Stimulated activated CD8-positive, alpha-beta memory T cell treated with anti-CD3 and anti-CD28 coated beads, Interleukin-7, amount 100 ng/mL, for 1 hour (primary cell): ENCODE measurements at places on chromosomes 5 and 9.

DNA sequence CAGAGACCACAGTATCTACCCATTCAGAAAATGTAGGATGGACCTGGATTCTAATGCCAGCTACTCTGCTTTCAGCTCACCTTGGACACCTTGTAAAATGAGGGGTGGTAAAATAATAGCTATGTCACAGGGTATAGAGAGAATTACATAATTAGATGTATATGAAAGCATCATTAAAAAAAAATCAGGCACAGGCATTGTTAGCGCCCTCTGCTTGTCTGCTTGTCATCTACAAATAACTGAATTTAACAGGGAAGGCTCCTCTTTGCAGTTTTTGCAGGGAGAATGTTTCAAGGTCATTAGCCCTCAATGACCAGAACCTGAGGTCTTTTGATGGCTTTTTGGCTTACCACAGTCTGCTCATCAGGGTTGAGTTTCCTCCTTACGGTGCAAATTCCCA, 58.0 kb downstream of the GPR21 start:
- no peak for DNase-seq

DNA sequence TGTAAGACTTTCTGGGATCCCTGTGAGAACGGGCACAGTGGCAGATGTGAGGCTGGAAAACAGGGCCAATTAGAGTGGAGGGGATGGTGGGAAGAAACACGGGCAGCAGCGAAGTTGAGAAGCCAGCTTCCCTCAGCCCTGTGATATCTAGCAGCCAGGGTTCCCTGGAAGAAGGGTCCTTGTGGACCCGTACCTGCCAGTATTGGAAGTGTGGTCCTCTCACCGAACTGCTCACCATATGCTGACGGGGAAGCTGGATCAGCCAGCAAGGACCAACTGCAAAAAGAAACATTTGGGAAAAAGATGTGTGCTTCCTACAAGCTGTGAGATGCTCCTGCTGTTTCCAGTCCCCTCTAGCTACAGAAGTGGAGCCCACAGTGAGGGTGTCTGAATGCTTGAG, 13.6 kb downstream of the CKMT2 start:
- DNase-seq = no peak

GRCh38 chr5:92629574-92629973, 951.4 kb downstream of the NR2F1-AS1 start:
- no peak for DNase-seq

- DNase-seq = no peak
Observed at GRCh38 chr5:122150215-122150614, 20.9 kb downstream of the ZNF474 start.

GRCh38 chr5:135635451-135635850, 56.7 kb upstream of the CXCL14 start:
- no peak for DNase-seq

GRCh38 chr9:108001237-108001636, 511.7 kb upstream of the KLF4 start:
- DNase-seq = no peak

GRCh38 chr9:121199921-121200320, 1.7 kb downstream of the RAB14 start:
- no peak for DNase-seq

DNA sequence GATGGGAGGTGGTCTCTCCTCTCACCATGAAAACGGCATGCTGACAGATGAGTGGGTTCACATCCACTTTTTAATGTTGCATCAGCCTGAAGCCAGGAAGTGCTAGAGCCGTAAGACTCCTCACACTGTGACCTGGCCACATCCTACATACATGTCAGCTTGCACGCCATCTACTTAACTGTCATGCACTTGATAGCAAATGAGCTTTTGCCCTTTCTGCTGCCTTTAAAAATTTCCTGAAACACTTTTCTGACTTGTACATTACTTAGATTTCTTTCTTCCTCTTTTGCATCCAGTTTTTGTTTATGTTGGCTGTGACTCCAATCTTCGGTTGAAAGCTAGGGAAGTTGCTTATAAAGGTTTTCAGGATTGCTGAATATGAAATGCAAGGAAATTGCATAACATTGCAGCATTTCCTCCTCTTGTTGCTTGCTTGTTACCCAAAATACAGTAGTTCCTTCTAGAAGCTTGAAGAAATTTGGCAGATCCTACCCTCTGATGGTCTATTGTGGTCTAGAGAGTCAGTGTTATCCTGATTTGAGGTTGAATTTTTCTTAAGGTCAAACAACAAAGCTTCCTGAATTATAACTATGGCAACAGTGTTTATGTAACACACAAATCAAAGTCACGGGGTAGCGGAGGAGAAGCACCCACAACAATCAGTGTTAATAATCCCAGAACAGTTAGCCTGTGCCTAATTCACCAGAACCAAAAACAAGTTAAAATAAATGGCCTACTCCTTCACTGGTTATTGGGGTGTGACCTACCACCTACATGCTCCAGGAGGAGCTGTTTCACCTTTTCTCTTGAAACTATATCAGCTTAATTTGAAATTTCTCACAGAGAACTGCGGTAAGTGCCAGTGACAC, 232.5 kb downstream of the ARHGAP26 start:
- no peak for DNase-seq

DNA sequence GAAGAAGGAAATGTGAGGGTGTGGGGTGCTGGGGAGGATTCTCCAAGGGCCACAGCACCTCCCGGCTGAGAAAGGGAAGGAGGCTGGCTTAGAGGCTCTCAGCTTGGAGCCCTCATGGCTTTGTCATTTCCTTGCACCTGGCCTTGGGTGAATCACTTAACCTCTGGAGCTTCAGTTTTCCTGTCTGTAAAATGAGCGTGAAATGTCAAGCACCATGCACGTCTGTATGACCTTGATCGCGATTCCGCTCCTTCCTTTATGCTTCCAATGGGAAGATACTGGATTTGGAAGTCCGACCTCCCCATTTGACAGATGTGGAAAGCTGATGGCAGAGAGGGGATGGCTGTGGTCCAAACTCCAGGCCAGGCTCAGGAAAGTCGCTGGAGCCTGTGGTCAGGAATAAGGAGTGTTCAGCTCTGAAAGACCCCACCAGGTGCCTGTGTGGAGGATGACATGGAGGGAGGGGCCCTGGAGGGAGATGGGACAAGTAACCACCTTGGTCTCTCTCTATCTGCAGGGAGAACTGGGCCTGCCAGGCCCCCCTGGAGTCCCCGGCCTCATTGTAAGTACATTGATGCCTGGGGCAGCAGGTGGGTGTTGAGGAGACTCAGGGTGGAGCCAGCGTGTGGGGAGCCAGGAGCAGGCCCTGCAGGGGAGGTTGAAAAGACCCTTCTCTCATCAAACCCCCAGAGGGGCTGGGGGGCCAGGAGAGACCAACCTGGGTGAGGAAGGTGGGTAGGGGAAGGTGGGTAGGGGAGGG, 66.5 kb downstream of the COL27A1 start:
- DNase-seq = no peak

- DNase-seq = no peak
Observed at GRCh38 chr9:1531424-1531823, 481.3 kb downstream of the DMRT2 start.

GRCh38 chr5:122311497-122311960, 508 bp upstream of the SNCAIP start:
- no peak for DNase-seq

- no peak for DNase-seq
Observed at GRCh38 chr5:84360056-84360455, 24.6 kb downstream of the EDIL3 start.

DNA sequence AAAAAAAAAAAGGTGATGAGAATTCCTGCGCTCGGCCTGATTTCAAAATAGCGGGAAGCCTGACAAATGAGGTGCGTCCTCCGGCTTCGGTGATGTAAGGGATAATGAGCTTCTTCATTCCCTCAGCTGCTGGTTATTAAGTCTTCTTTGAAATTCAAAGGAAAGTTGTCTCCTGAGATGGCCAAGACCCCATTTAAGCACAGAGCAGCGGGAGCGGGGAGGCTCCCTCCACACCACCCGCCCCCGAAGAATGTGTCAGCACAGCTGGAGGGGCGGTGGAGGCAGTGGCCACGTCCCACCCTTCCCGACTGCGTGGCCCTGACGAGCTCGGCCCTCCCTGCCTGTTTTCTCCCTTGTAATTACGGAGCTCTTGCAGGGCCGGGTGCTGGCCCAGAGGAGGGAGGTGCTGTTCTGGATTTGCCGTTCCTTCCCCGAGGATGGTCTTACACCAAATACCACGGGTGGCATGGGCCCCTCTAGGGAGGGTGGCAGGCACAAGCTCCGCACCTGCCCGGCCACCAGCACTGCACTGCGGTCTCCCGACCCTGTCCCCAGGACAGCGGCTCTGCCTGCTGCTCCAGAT, 31.0 kb downstream of the SLC9A3 start:
- no peak for DNase-seq

DNA sequence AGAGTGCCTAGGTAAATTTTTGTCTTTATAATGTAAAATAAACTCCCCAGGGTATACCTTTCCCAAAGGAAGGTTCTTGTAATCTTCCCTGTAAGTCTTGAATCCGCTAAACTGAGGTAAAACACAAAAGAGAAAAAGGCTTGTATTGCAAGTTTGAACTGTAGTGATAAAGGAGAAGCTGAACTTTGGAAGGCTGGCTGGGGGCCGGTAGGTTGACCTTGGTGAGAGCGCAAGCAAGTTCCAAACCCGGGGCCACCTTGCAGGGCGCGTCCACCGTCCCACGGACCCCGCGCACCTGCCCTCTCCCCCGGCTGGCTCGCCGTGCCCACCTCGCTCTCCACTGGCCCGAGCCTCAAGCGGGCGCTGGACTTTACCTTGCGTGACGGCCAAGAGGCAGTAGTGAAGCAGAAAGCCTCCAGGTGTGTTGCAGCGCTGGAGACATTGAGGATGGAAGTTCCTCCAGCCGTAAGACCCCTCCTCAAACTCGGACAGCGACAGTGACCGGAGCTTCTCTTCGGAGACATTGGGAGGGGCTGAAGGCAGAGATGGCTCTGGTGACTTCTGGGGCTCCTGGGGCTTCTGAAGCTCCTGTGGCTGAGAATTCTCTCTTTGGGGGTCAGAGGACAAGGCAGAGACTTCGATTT, 428 bp downstream of the SLCO4C1 start:
- DNase-seq = no peak

DNA sequence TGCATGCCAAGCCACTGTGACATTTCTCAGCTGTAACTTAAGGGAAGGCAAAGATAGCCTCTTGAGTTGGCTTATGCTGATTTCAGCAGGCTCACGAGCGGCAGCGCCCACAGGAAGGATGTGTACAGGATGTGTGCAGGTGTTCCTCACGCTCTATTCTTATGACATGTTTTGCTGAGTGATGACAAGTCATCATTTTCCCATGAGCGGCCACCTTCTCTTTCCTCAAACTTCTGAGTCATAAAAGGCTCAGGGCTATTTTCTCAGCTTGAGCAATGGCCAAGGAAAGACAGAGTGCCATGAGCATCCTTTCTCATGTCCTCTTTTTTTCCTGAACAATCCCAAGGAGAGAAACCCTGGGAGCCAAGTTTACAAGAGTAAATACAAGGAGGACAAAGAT, 365.9 kb downstream of the PLK2 start:
- no peak for DNase-seq

- no peak for DNase-seq
Observed at GRCh38 chr9:123471843-123472570, 116.0 kb downstream of the CRB2 start.

DNA sequence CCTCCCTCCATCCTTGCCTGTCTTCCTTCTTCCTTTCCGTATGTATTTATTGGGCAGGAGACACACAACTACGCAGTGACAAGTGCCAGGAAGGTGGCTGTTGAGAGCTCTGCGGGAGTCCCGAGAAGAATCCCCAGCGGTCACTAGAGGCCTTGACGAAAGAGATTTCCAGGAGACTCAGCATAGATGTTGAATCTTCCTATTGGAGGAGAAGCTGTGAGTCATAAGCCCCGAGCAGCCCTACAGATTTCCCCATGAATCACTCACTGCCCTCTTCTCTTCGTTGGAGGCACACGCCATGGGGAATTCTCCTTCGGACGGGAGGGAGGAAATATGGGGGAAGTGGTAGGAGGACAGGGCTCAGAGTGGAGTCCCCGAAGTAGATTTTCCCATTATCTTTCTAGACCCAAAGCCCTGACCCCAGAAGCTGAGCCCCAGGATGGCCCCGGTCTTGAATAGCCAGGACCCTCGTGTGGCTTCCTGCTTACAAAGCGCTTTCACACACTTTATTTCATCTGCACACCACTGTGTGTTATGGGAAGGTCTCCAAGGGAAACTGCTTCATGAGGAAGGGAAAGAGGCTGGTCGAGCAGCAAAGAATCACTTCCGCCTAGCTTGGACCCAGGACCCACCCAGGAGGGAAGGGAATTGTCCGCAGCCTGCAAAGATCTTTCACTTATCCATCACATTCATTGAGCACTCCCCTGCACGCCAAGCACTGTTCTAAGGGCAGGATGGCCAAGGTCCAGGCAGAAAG, 12.7 kb downstream of the DUSP1 start:
- no peak for DNase-seq

- no peak for DNase-seq
Observed at GRCh38 chr5:139655727-139656271, 7.7 kb downstream of the CXXC5 start.

DNA sequence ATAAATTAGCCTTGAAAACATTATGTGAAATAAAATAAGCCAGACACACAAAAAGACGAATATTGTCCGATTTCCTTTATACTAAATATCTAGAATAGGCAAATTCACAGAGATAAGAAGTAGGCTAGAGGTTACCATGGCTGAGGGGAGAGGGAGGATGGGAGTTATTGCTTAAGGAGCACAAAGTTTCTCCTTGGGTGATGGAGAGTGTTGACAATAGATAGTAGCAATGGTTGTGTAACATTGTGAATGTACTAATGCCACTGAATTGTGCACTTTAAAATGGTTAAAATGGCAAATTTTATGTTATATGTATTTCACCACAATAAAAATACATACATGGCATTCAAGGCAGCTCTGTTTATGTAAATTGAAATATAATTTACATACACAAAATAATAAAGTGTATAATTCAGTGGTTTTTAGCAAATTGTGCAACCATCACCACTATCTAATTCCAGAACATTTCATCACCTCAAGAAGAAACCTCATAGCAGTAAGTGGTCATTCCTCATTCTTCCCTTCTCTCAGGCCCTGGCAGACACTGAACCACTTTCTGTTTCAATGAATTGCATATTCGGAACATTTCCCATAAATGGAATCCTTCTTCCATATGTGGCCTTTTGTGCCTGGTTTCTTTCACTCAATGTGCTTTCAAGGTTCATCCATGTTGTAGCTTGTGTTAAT, 59.2 kb downstream of the NDST1 start:
- no peak for DNase-seq

DNA sequence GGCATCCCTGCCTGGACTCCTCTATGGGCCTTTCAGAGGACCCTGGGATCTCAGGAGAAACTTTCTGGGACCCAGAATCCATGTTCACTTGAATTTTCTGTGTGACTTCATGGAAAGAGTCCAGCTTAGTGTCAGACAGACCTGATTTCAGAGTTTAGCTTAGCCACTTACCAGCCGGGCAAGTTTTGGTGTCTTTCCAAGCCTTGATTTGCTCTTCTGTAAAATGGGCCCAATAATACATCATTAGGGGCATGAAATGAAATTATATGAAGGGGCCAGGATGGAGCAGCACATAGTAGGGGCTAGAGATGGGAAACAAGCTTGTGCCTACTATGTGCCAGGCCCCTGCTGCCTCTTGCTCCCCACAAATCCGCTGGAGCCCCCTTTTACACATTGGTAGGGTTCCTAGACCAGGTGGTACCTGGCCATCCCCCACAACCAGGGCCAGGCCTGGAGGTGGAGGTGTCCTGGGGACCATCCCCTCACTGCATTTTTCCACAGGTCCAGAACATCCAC, 33.2 kb upstream of the RPL26L1 start:
- DNase-seq = no peak
